ENCODE measurements at places on chromosomes 6 and 20.
A peak's percentile ranks its signal among the peaks of the same experiment; 100 is the strongest.

DNA sequence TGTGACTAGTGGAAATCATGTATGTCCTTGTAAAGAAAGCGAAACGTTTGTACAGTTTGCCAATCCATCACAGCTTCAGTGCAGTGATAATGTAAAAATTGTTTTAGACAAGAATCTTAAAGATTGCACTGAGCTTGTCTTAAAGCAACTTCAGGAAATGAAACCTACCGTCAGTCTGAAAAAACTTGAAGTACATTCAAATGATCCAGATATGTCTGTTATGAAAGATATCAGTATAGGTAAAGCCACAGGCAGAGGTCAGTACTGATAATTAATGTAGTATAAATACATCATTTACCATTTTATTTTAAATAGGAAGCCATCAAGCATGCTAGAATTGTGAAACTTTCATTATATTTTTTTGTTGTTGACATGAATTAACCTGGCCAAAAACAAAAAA lies 60.9 kb upstream of the SMIM8 start:
- no peak for DNase-seq

DNA sequence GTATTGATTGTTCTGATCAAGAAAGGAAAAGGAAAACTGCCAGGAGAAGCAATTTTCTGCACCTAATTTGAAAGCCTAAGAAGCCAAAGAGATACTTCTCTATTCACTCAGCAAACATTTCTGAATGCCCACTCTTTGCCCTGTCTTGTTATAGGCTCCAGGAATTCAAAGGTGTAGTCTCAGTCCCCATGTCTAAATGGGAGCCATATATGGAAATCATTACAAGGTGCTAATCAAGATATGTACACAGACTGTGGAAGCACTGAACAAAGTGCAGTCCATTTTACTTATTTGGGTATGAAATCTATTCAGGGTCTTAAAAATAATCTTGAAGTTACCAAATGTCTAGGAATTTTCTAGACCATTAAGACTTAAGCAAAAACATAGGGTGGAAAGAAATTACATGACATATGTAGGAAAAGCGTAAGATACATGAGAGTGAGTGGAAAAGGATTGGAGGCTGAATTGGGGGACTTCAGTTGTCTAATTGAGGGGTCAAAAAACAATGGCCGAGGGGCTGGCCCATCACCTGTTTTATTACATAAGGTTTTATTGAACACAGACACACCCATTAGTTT lies 39.0 kb upstream of the ASCC3 start:
- DNase-seq: no peak

DNA sequence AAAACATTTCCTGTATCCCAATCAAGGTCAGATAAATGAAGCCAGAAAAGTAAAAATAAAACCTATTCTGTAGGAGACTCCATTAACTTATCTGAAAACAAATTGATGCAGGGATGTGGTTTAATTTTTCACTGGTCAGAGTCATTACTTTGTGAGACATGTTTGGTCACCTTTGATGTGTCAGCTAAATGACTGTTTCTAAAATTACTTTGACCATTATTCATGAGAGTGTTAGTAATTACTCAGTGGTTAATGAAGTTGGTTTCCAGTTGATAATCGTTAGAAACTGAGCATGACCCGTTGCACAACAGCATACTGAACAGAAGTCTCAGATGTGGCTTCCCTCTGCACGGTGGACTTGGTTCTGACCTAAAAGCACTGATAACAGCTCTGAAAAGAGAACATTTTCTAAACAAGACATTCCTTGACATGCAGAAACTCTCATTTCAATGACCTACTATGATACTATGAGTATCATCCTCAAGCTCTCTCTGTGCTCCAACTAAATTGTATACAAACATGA lies 410.5 kb upstream of the RNF217 start:
- DNase-seq: no peak

DNA sequence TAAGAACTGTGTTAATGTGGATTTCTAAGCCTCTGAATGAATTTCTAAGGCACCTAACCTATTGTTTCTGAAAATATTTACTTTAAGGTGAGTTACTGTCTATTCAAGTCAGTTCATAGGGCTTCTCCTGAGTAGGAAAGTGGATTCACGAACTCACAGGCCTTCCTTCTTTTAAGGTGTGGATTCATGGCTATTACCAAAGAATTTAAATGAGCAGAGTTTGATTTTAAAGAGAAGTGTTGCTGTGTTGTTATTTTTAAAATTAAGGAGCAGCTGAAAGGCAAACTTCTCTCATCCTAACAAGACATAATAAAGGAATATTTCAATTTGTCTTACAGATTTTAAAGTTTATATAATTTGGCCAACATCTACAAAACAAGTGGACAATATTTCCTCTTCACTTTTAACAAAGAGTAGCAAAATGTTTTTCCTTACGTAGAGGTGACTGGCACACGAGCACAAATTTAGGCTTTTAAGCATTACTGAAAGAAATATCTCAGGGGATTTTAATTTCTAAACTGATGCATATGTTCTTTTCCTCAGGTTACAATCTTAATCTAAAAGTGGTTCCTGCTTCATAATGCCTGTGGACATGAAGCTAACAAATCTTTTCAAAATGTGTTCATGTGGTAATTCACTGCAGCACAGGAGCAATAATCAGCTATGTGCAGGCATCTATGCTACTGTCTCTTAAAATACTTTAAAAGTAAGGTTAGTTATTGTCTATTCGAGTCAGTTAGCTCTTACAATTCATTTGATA lies 602 bp upstream of the TSPYL4 start:
- no peak for DNase-seq

GRCh38 chr20:8535403-8536261 lies 403.6 kb downstream of the PLCB1 start:
- DNase-seq: no peak

GRCh38 chr6:45643126-45643525 lies 265.4 kb upstream of the SUPT3H start:
- no peak for DNase-seq

GRCh38 chr6:137191670-137192069 lies 18.2 kb upstream of the IL22RA2 start:
- no peak for DNase-seq

DNA sequence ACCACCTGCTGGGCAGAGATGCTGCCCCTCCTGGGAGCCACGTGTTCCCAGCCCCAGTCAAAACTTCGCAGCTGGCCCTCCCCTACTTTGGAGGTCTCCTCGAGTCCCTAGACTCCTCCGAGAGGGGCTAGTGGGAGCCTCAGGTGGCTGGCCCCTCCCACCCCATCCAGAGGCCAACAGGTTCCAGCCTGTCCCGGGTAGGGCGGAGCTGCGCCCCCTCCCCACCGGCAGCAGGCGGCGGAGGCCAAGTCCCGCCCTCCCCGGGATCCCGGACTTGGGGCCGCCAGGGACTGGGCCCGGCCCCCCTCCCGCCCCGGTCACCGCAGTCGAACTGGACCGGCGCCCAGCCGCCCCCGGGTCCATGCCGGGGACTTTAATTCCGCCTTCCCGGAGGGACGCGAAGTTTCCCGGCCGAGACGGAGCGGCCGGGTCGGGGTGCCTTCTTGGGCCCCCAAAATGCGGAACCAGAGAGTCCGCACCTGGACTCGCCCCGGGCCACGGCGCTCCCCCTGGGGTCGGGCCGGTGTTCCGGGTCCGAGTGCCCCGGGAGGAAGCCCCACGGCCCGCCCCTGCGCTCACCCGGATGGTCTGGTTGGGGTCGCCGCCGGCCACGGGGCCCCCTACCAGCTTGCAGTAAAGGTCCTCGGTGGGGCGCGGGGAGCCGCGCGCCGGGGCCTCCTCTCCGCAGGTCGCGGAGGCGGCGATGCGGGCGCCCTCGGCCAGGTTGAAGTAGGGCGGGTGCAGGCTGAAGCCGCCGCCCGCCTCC lies 559 bp downstream of the LAMA5 start:
- no peak for DNase-seq

- no peak for DNase-seq
Measured at GRCh38 chr6:69792292-69792691, 4.5 kb downstream of the LMBRD1 start.

DNA sequence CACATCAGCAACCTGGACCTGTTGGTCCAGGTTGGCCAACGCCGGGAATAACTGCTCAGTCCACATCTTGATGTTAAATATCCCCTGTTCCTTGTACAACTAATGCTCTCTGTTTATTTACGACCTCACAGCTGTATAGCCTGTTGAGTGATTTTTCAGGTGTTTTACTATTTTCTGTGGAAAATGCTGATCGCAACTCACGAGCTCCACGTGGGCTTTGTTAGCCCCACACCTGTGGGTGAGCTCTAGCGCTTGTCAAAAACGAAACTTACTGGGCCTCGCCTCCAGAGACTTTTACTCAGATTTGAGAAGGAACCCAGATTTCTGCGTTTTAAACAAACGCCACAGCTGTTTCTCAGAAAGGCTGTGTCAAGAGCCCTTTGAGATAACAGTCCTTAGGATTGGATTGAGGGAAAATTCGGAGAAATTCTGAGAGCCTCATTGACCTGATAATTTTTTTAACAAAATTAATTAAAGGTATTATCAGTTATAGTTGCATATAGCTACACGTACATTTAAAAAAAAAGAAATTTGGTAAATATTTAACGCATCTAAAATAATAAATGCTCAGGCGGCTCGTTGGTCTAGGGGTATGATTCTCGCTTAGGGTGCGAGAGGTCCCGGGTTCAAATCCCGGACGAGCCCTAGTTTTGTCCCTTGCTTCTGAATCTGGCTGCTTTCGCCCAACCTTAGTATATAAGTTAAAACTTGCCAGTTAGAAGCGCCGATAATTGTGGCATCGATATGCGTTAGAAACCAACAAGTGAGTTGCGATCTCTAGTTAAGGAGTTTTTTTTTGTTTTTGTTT lies 16.7 kb downstream of the HMGN4 start:
- peak; percentile 56 for DNase-seq

DNA sequence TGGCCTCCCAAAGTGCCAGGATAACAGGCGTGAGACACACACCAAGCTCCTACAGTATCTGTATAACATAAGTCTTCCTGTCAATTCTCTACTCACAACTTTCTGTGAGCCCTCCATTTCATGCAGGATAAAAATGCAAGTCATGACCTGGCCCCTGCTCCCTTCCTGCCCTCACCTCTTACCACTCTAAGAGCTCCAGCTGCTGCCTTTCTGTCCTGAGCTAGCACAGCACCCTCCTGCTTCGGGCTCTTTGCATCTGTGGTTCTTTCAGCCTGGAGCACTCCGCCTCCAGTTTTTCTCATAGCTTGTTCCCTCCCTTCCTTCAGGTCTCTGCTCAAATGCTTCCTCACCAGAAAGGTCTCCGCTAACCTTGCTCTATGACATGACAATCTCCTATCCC lies 23.7 kb upstream of the TRPC4AP start:
- no peak for DNase-seq

- DNase-seq: no peak
Measured at GRCh38 chr6:144416773-144417172, 131.6 kb downstream of the UTRN start.
